H1 (cell line): ENCODE measurements at places on chromosomes 6 and 20.

- no peak for DNase-seq
These were observed 23.0 kb downstream of the FERMT1 start for GRCh38 chr20:6099819-6100218.

GRCh38 chr6:33589392-33589730, 9.3 kb upstream of the BAK1 start:
- DNase-seq: no peak

- DNase-seq: no peak
These were observed 5.7 kb upstream of the FKBP5 start for GRCh38 chr6:35694462-35694861.

DNA sequence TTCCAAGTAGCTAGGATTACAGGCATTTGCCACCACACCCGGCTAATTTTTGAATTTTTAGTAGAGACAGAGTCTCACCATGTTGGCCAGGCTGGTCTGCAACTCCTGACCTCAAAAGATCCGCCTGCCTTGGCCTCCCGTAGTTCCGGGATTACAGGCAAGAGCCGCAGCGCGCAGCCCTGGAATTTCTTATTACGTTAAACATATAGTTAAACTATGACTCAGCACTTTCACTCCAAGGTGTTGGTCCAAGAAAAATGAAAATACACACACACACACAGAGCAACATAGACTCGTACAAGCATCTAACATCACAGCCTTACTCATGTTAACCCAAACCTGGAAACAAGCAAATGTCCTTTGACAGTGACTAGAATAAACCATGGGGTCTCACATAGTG, 663.9 kb downstream of the PRKN start:
- no peak for DNase-seq

GRCh38 chr6:143928853-143929252, 64.6 kb downstream of the ZC2HC1B start:
- no peak for DNase-seq

DNA sequence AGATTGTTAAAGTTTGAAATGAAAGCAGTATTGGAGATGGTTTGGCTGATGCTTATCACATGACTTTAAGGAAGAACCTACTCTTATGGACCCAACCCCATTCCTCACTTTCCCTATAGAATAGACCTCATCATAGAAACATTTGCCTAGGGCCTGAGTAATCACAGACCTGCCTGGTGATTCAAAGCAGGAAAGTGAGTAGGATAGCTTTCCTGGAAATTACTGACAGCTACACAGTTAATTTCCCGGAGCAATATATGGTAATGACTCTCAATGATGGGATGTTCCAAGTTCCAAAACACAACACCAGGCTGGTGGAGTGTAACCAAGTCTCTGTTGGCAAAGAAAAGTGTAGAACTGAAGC, 233.8 kb downstream of the SIM1 start:
- no peak for DNase-seq

GRCh38 chr20:34365765-34366213, 2.7 kb downstream of the ITCH start:
- DNase-seq: no peak

GRCh38 chr6:90294614-90294988, 2.0 kb downstream of the BACH2 start:
- no peak for DNase-seq

DNA sequence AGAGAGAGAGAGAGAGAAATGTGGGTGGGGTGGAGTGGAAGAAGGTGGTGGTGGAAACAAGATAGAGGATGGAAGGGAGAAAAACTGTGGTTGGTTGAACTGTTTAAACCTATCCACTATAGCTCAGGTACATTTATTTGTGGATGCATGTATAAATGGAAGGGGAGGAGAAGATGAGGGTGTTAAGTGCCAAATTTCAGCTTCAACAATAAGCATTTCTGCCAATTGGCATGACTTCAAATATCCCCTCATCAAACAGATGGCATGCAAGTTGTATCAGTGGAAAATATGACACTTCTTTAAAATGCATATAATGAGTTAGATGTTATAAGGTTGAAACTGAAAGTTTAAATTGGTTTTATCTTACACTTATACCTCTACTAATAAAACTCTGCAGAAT, 216.1 kb downstream of the LMBRD1 start:
- DNase-seq: no peak

- no peak for DNase-seq
These were observed 20.4 kb upstream of the HBS1L start for GRCh38 chr6:135075018-135075417.
